ENCODE measurements at places on chromosomes 5 and 9. TPM values are rescaled to one million over a fixed set of nuclear protein-coding genes. Genes with fewer than 3 reads are reported as not detected.

- DNase-seq = no peak
- H3K27me3 ChIP-seq = no peaks in the 10 kb centered on the region
- H3K4me3 ChIP-seq = no peak overlapping the region
- H3K27ac ChIP-seq = no peak overlapping the region
Observed at GRCh38 chr9:99563364-99563763, 258.3 kb upstream of the NR4A3 start.

- no peaks in the 10 kb centered on the region for H3K27me3 ChIP-seq
- H3K36me3 ChIP-seq = no peaks in the 10 kb centered on the region
- H3K27ac ChIP-seq = no peak overlapping the region
- no peak for DNase-seq
Observed at GRCh38 chr5:163190283-163190682, 247.1 kb upstream of the CCNG1 start.

- H3K27me3 ChIP-seq = no peaks in the 10 kb centered on the region
- no peak for DNase-seq
- no peak overlapping the region for H3K27ac ChIP-seq
Observed at GRCh38 chr5:35903631-35904203, 34.7 kb downstream of the CAPSL start.

- DNase-seq = no peak
- H3K27me3 ChIP-seq = no peaks in the 10 kb centered on the region
- no peaks in the 10 kb centered on the region for H3K36me3 ChIP-seq
- H3K4me1 ChIP-seq = no peaks in the 10 kb centered on the region
Observed at GRCh38 chr9:118003240-118003639, 299.0 kb downstream of the TLR4 start.

DNA sequence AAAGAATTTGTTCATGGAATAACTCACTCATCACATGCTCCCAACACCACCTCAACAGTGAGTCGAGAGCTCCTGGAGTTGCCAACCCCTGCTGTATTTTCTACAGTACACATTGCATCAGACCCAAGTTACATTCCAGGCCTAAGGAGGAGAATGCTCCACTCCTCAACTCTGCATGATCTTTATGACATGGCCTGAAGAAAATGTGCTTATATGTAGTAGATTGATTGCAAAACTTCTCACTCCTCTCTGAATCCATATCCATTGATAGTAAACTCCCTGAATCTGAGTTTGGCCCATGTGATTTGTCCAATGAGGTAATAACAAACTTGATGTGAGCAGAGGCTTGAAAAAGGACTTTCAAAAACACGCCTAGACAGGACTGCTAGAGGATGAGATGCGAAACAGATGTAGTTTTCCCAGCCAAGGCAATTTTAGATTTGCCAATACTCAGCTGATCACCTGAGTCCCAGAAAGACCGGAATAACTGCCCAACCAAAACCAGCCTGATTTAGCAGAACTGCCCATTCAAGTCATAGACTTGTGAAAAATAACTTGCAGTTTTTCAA is 29.0 kb upstream of the PAPPA start:
- H3K4me1 ChIP-seq = no peaks in the 10 kb centered on the region
- no peaks in the 10 kb centered on the region for H3K36me3 ChIP-seq
- DNase-seq = no peak
- H3K4me3 ChIP-seq = no peak overlapping the region

DNA sequence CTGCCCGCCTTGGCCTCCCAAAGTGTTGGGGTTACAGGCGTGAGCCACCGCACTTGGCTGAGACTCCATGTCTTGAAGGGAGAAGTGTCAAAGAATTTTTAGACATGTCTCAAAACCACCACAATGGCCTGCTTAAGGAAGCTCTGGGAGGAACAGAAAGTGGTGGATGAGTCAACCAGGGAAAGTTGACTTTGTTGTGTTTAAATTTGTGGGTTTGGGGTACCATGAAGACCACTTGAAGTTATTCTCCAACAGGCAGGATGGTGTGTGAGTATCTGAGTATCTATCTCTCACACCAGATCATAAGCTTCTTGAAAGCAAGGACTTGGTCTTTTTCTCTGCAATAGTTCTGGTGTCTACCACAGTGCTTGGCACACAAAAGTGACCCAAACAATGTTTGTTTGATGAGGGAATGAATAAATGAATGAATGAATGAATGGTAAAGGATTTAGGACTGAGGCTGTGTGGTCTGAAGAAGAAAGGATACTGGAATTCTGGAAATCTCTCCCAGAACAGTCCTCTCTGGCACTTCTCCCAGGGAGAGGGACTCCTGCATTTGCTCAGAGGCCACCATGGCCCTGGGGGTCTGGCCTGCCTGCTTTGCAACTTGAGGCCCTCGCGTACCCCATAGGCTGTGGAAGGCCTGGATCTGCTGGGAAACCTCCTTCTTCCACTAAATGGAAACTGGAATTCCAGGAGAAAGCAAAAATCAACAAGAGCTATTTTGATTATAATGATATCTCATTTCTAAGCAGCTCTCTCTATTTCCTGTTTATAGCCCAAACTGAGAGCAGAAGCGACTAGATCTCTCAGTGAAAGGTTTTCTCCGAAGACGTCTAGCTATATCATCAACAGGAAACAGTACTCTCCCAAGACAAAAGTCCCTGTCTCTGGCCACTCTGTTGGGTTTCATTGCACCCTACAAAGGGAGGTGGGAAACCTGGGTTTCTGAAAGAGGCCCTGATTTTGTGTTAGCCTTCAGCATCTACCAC is 187.9 kb downstream of the PALM2AKAP2 start:
- H3K27me3 ChIP-seq = no peaks in the 10 kb centered on the region
- peaks cover 2% of the 10 kb centered on the region for H3K4me1 ChIP-seq
- DNase-seq = no peak

DNA sequence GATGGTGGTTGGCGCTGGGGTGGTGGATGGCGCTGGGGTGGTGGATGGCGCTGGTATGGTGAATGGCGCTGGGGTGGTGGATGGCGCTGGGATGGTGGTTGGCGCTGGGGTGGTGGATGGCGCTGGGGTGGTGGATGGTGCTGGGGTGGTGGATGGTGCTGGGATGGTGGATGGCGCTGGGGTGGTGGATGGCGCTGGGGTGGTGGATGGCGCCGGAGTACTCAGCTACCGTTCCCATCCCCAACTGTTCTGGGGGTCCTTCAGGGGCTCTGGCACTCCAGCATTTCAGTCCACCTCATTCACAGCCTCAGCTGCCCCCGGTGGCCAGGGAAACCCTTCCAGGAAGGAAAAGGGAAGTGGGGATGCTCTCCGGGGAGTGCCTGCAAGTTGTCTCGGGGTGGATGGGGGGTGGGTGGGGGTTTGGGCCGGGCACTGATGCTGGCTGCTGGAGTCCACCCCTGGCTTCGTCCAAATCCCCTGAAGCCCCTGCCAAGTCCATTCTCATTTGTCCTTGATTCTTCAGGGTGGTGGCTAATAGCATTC is 147.3 kb upstream of the COL5A1 start:
- H3K4me3 ChIP-seq = no peak overlapping the region
- H3K4me1 ChIP-seq = peaks cover 5% of the 10 kb centered on the region
- H3K27ac ChIP-seq = no peak overlapping the region
- H3K36me3 ChIP-seq = no peaks in the 10 kb centered on the region
- H3K27me3 ChIP-seq = peaks cover 19% of the 10 kb centered on the region

- H3K4me3 ChIP-seq = no peak overlapping the region
- no peak for DNase-seq
- no peak overlapping the region for H3K27ac ChIP-seq
Observed at GRCh38 chr5:175253597-175253996, 190.4 kb downstream of the DRD1 start.

DNA sequence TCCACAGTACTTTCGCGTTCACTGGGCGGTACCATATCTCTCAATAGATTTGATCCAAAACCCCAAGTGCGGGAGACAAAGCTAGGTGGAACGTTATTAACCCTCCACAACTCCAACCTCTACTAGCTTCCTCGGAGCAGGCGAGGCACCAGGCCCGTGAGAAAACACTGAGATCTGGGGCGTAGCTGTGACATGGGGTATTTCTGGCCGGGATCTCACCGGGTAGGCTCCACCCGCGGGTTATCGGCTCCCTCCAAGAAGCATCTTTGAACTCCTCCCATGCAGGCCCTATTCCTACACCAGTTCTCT is 350 bp upstream of the SLC25A46 start:
- H3K36me3 ChIP-seq = no peaks in the 10 kb centered on the region
- H3K4me1 ChIP-seq = peaks cover 25% of the 10 kb centered on the region
- peak overlapping the region; percentile 89 for H3K27ac ChIP-seq
- peak overlapping the region; percentile 85 for H3K4me3 ChIP-seq
- DNase-seq = no peak
- H3K27me3 ChIP-seq = no peaks in the 10 kb centered on the region

GRCh38 chr9:87515588-87516221 is 18.0 kb downstream of the DAPK1 start:
- peaks cover 40% of the 10 kb centered on the region for H3K4me1 ChIP-seq
- DNase-seq = no peak
- no peaks in the 10 kb centered on the region for H3K27me3 ChIP-seq
- no peak overlapping the region for H3K4me3 ChIP-seq
- no peaks in the 10 kb centered on the region for H3K36me3 ChIP-seq

DNA sequence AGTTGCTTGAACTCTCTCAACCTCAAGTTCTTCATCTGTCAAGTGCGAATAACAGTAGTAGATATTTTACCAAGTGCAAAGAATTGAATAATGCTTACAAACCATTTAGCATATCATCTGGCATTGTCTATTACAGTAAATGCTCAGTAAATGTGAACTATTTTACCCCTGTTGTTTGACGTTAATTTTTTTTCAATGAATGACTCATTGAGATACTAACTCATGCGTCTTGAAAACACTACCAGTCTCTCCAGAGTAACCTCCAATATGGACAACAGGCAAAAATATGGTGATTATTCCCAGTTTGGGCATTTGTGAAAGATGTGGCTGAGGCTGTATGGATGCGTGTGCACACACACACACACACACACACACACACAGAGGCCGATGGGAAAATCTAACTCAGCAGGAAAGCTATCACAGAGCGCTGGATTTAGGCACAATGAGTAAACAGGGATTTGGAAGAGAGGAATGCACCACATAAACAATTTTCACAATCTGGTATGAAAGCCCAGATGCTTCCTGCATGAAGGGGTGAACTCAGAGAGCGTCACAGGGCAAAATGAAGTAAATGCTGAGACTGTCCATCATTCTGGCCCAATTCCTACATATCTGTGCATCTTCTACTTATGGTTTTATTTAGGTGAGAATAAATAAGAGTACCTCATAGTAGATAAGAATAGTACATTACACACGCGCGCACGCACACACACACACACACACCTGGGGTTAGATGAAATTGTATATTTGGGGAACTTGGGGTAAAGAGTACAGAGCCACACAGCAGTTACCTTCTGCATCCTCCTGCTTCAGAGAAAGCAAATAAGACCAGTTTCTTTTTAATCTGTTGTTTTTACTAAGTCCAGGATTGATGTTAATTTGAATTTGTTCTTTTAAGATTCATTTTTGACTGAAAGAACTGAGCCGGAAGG is 128.7 kb downstream of the PALM2AKAP2 start:
- H3K27me3 ChIP-seq = no peaks in the 10 kb centered on the region
- H3K27ac ChIP-seq = peak overlapping the region; percentile 34
- no peaks in the 10 kb centered on the region for H3K36me3 ChIP-seq
- peaks cover 39% of the 10 kb centered on the region for H3K4me1 ChIP-seq

DNA sequence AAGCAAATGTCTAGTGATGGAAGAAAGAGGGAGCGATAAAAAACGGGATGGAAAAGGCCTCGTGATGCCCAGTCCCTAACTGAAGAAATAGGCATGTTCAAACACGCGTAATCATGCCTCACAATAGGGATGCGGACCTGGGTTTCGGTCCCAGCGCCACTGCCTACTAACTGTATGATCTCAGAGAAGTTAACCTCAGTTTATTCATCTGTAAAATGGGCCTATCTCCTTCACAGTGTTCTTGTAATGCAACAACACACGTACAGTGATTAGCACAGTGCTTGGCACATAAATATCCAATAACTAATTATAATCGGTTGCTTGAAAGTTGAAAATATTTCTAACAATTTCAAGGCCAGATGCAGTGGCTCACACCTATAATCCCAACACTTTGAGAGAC is 181.8 kb downstream of the FANCC start:
- H3K4me3 ChIP-seq = no peak overlapping the region
- H3K27me3 ChIP-seq = no peaks in the 10 kb centered on the region
- no peak overlapping the region for H3K27ac ChIP-seq
- peaks cover 11% of the 10 kb centered on the region for H3K4me1 ChIP-seq

The PDE6A gene
- 2.9 TPM for total RNA-seq

The TOR4A gene
- total RNA-seq = 4.3 TPM

The RAB3C gene
- total RNA-seq = 0.30 TPM

The SH3PXD2B gene
- total RNA-seq = 29.2 TPM
